D341Med (cell line): ENCODE measurements at places on chromosomes 5 and 9.

- DNase-seq = no peak
These were observed 363.5 kb downstream of the CDH9 start for GRCh38 chr5:26674846-26675245.

DNA sequence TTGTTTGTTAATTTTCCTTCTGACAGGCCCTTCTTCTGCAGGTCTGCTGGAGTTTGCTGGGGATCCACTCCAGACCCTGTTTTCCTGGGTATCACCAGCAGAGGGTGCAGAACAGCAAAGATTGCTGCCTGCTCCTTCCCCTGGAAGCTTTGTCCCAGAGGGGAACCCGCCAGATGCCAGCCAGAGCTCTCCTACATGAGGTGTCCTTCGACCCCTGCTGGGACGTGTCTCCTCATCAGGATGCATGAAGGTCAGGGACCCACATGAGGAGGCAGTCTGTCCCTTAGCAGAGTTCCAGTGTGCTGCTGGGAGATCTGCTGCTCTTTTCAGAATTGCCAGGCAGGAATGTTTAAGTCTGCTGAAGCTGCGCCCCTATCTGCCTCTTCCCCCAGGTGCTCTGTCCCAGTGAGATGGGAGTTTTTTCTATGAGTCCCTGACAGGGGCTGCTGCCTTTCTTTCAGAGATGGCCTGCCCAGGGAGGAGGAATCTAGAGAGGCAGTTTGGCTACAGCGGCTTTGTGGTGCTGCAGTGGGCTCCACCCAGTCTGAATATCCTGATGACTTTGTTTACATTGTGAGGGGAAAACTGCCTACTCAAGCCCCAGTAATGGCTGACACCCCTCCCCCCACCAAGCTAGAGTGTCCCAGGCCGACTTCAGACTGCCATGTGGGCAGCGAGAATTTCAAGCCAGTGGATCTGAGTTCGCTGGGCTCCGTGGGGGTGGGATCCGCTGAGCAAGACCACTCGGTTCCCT lies 772.0 kb upstream of the FAM174A start:
- no peak for DNase-seq

GRCh38 chr9:129108805-129109536 lies 1.6 kb downstream of the CRAT start:
- DNase-seq = no peak

- no peak for DNase-seq
These were observed 47.9 kb downstream of the RNF180 start for GRCh38 chr5:64213531-64213930.

DNA sequence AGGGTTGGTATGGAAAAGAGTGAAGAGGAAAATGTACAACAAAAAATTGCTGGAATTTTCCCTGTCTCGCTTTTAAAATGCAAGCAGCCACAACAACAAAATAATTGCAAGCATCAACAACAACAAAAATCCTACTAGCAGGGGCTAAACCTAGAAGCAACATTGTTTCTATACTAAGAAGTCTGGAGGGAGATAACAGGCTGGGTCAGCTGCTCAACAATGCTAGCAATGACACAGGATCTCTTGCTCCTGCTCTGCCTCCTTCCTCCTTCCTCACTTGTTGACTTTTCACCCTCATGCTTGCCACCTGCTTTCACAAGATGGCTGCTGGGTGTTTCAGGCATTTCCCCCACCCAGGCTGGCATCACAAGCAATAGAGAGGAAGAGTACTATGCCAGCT lies 7.6 kb upstream of the AOPEP start:
- no peak for DNase-seq

DNA sequence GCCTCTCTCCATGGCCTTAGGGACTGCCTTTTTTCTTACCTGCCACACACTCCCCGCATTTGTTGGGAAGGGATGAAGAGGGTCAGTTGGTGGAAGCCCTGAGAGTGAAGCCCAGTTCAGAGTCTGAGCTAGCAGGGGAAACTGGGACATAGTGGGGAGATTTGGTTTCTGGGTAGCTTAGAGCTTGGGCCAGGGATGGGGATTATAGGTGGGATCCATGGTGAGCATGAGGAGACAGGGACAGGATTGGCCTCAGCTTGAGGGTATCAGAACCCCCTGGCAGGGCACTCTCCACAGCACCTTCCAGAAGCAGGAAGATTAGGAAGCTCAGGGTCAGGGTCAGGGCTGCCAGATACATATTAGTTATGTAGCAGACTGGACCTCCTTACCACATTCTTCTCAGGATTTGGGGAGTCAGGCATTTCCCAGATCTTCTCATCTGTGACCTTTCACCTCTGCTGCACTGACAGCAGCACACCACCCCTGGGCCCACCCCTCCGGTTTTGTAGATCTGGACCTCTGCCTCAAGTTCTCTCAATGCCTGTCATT lies 17.9 kb downstream of the OR13J1 start:
- no peak for DNase-seq

DNA sequence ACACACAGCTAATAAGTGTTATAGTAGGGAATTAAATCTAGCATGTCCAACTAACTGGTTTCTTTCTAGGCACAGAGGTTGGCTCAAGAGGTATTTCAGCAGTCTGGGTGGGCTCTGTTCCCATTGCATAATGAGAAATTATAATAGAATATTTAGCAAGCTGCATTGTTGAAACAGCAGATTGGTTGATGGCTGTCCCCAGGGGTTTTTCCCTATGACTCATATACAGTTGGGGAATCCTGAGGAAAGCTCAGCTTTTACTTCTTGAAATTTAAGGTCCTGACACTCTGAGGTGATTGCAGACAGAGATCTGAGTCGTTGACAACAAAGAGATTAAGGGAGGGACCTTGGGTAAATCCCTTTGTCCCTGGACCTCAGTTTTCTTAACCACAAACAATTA lies 38.3 kb upstream of the TNFSF8 start:
- DNase-seq = no peak

GRCh38 chr5:172224996-172225395 lies 31.0 kb downstream of the EFCAB9 start:
- DNase-seq = no peak

DNA sequence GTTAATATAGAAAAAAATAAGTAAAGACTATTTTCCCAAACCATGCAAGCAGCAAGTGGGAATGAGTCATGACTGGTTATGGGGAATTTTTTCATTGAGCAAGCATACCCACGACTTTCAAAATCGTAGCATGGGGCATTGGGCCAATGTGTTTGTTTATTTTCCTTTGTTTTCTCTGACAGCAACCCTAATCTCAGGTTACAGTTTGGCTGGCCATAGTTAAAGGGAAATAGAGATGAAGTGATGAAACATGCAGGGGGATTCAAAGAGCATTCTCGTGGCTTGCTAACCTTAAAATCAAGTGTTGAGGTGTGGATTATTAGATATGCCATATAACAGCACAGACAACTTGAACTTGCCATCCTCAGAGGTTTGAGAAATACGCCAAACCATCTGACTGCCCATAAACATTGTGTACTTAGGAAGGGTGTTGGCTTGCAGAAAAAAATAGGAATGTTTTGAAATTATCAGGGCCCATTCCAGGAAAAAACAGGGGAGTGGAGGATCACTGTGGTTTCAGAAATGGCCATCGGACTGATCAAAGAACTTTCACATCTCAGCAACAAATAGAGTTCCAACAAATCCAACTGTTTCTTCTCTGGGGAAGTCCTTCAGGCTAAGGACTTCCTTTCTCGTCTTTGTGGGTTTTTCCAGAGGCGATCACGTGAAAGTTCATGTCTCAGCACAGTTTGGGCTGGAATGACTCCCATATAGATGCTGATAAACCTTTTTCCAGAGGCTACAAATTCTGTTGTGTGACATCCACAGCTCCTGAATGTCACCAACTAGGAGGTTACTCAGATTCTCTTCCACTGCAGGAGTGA lies 259.1 kb downstream of the SYK start:
- no peak for DNase-seq

- no peak for DNase-seq
These were observed 87.3 kb downstream of the INVS start for GRCh38 chr9:100186356-100186755.

GRCh38 chr5:11037080-11037479 lies 276.0 kb upstream of the DAP start:
- DNase-seq = no peak

GRCh38 chr5:100444961-100445360 lies 90.2 kb upstream of the FAM174A start:
- DNase-seq = no peak

DNA sequence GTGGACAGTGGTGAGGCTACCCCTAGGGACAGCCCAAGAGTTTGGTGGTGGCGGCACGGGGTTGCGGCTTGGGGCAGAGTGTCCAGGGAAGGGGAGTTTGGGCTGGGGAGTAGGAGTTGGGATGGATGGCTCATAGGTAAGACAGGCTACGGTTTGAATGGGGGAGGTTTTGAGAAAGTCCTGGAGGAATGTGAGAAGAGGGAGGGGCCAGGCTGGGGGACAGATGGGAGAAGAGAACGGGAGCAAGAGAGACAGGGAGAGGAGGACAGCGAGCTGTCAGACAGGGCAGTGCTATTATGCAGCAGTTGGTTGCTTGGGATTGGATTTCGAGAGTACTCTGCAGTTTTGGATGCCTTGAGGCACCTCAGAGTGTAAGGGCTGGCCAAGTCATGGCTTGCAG lies 24.5 kb downstream of the PSD2 start:
- DNase-seq = no peak

GRCh38 chr5:4700069-4700468 lies 440.1 kb upstream of the ADAMTS16 start:
- peak; percentile 73 for DNase-seq

DNA sequence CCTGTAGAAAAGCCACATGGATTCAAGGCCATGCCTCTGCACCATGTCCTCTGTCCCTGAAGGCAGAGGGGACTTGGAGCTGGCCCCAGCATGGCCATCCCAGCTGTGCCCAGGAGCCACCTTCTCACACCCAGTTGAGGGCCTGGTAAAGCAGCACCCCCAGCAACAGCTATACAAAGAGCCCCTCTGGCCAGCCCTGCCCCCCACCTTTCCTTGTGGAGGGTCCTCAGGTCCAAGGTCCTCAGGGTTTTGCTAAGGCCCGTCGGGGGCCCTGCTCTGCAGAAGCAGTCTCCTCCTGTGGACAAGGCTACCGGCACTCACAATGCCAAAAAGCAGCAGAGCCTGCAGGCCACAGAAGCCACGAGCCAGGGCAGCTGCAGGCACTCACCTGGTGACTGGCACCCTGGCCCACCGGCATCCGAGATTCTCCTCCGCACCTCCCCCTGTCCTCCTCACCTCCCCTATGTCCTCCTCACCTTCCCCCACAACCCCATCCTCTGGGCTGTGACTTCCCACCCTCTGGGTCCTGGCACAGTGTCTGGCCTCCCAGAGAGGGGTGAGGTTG lies 39.9 kb upstream of the LPCAT1 start:
- no peak for DNase-seq

- DNase-seq = no peak
These were observed 1.3 kb upstream of the HABP4 start for GRCh38 chr9:96448546-96449170.

DNA sequence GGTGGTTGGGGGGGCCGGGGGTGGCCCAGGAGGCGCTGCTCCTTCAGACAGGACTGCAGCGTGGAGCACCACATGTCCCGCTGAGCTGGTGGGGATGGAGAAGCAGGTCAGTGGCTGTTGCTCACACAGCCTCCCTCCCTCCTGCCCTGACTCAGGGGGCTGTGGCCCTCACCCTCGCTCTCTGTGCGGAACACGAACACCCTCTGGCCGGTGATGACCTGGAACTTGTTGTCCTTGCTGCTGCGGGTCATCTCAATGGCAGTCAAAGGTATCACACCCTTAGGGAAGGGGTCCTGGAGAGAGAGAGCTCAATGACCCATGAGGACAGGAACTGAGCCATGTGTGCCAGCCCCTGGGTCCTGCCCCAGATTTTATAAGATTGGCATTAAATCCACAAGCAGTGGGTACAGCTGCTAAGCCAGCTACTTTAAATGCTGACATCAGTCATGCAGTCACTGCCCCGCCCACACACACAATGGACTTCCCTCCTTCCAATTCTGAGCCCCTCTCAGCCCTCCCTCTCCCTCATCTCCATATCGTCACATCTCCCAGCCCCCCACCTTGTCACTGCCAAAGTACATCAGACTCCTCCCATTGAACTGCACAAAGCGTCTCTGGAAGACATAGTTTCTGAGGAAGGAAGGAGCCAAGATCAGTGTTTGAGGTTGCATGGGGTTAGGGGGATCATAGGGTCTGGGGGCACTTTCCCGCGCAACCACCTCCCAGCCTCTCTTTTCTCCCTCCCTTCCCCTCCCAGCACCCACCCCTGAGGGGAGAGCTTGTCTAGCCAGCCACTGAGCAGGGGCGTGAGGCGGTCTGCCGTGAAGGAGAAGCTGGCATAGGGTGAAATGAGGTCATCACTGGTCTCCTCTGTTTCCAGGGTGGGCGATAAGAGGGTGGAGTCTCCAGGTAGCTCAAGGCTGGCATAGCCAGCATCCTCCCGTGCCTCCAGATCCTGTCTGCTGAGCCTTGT lies 8.9 kb downstream of the ARAP3 start:
- no peak for DNase-seq

- no peak for DNase-seq
These were observed 345.7 kb downstream of the TLE4 start for GRCh38 chr9:79917421-79917820.

DNA sequence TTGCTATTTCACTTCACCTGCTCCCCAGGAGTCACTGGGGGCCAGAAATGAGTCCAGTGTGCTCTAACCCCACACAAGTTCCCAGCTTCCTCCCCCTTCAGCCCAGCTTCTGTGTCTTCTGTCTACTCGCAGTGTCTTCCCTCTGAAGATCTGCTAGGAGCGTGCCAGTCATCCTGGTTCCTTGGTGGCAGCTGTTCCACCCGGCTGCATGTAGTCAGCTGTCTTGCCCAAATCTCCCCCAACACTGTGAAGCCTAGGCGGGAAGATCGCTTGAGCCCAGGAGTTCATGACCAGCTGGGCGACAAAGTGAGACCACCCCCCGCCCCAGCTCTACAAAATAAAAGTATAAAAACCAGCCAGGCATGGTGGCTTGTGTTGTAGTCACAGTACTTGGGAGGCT lies 154.0 kb downstream of the GDNF start:
- DNase-seq = no peak
